Progenitor cell of endocrine pancreas (in vitro differentiated cells): ENCODE measurements at places on chromosomes 2 and 18. TPM values are rescaled to one million over a fixed set of nuclear protein-coding genes. Genes with fewer than 3 reads are reported as not detected.

DNA sequence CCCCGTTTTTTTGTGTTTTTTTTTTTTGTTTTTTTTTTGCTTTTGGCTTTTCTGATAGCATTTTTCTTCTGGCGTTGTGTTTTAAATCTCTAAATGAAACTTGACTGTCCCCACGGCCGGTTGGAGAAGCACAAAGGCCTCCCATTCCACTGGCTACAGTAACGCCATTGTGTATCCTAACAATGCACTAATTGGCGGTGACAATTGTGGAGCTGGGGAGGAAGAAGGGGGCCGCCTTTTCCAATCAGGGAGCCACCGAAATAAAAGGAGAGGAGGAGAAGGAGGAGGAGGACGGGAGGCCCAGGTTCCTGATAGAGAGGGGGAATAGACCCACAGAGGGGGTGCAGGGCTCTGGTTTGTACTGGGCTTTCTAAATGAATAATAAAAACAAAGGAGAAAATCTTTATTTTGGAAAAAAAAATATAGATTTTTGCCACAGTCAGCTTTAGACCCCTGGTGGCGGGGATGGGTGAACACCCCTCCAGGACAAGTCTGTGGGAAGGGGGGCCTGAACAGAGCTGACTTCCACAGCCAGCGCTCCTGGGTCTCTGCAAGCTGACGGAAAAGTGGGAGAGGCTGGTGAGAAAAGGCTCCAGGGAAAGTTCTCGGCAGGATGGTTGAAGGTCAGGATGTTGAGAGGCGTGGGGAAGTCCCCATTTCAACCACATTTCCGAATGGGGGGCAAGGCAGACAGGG lies 43.7 kb upstream of the FZD5 start:
- H3K4me1 ChIP-seq: peaks cover 49% of the 10 kb centered on the region
- no peaks in the 10 kb centered on the region for H3K27me3 ChIP-seq
- H3K4me3 ChIP-seq: no peak overlapping the region
- no peak for DNase-seq
- peak overlapping the region; percentile 94 for H3K27ac ChIP-seq

DNA sequence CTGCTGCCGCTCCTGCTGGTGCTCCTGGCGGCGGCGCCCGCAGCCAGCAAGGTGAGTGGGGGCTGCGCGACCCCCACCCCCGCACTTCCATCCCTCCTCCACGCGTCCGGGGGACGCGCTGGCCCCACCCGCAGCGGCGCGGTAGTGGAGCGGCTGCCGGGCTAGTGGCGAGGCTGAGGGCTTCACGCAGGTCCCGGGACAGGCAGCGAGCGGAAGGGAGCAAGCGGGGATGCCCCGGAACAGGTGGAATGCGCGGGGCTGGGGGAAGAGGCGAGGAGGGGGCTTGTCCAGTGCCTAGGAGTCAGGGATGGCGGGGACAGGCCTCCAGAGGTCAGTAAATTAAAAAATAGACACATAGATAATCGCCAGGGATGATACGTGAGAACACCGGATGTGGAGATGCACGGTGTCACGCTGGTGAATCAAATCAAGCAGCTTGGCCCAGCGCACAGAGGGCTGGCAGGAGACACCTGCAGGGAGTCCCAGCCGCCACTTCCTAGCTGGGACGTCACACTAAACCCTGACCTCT lies 403 bp downstream of the COL4A3 start:
- H3K27me3 ChIP-seq: peaks cover 68% of the 10 kb centered on the region
- no peak for DNase-seq
- H3K27ac ChIP-seq: no peak overlapping the region
- peaks cover 3% of the 10 kb centered on the region for H3K4me1 ChIP-seq

HNRNPA3 gene
- total RNA-seq: 334 and 339 TPM in 2 replicates

- DNase-seq: no peak
- H3K27me3 ChIP-seq: peaks cover 3% of the 10 kb centered on the region
- no peaks in the 10 kb centered on the region for H3K4me1 ChIP-seq
- H3K27ac ChIP-seq: no peak overlapping the region
- no peaks in the 10 kb centered on the region for H3K36me3 ChIP-seq
- no peak overlapping the region for H3K4me3 ChIP-seq
These were observed 62.8 kb upstream of the RNF152 start for GRCh38 chr18:61955644-61956043.

USP40 gene
- total RNA-seq: 36.9 and 38.3 TPM in 2 replicates

- no peak overlapping the region for H3K27ac ChIP-seq
- H3K4me3 ChIP-seq: no peak overlapping the region
- no peaks in the 10 kb centered on the region for H3K27me3 ChIP-seq
- no peak for DNase-seq
These were observed 427.7 kb upstream of the LYPD1 start for GRCh38 chr2:133097666-133098065.

GRCh38 chr18:58175786-58176176 lies 131.8 kb downstream of the NEDD4L start:
- no peak overlapping the region for H3K4me3 ChIP-seq
- peak overlapping the region; percentile 10 for H3K27ac ChIP-seq

DSG4 gene
- total RNA-seq: not detected in 2 replicates

- H3K27ac ChIP-seq: no peak overlapping the region
- H3K4me1 ChIP-seq: no peaks in the 10 kb centered on the region
- DNase-seq: no peak
- H3K36me3 ChIP-seq: peaks cover 6% of the 10 kb centered on the region
- H3K4me3 ChIP-seq: no peak overlapping the region
- H3K27me3 ChIP-seq: no peaks in the 10 kb centered on the region
These were observed 62.9 kb downstream of the POMC start for GRCh38 chr2:25105336-25106085.

- H3K4me1 ChIP-seq: peaks cover 2% of the 10 kb centered on the region
- no peak overlapping the region for H3K27ac ChIP-seq
- no peak overlapping the region for H3K4me3 ChIP-seq
- no peaks in the 10 kb centered on the region for H3K36me3 ChIP-seq
- no peaks in the 10 kb centered on the region for H3K27me3 ChIP-seq
These were observed 23.2 kb downstream of the FAM124B start for GRCh38 chr2:224378701-224379097.

GRCh38 chr18:44541781-44542180 lies 138.9 kb upstream of the SETBP1 start:
- DNase-seq: no peak
- H3K4me1 ChIP-seq: peaks cover 6% of the 10 kb centered on the region
- H3K27me3 ChIP-seq: no peaks in the 10 kb centered on the region

DNA sequence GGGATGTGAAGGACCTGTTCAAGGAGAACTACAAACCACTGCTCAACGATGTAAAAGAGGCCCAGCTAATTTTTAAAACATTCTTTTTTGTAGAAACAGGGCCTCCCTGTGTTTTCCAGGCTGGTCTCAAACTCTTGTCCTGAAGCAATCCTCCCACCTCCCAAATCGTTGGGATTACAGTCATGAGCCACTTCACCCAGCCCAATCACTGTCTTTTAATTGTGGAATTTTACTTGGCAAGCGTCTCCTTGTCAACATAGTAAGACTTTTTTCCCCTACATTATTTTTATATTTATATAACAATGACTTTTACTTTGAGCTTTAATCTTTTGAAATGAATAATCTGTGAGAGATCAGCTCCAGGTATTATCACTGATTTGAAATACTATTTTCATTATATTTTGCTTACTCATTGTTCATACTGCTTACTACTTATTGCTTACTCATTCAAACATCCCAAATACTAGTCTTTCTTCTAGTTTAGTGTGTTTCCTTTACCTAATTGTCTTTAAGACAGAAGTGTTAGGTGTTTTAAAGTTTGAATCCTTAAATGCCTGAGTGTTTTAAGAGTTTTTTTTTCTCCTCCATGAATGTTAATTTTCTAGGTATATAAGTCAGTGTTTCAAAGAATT lies 48.9 kb downstream of the PTPN4 start:
- peaks cover 39% of the 10 kb centered on the region for H3K36me3 ChIP-seq
- DNase-seq: no peak
- no peaks in the 10 kb centered on the region for H3K27me3 ChIP-seq
- H3K4me1 ChIP-seq: peaks cover 25% of the 10 kb centered on the region
- no peak overlapping the region for H3K27ac ChIP-seq

DNA sequence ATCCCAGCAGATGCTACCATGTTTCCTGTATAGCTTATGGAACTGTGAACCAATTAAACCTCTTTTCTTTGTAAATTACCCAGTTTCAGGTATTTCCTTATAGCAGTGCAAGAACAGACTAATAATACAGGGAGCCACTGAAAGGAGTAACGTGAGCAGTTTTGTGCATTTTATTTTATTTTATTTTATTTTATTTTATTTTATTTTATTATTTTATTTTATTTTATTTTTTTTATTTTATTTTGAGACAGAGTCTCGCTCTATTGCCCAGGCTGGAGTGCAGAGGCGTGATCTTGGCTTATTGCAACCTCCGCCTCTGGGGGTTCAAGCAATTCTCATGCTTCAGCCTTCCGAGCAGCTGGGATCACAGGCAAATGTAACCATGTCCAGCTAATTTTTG lies 156.3 kb upstream of the MSH6 start:
- H3K4me3 ChIP-seq: no peak overlapping the region
- no peaks in the 10 kb centered on the region for H3K27me3 ChIP-seq
- no peak overlapping the region for H3K27ac ChIP-seq
- no peaks in the 10 kb centered on the region for H3K4me1 ChIP-seq

DNA sequence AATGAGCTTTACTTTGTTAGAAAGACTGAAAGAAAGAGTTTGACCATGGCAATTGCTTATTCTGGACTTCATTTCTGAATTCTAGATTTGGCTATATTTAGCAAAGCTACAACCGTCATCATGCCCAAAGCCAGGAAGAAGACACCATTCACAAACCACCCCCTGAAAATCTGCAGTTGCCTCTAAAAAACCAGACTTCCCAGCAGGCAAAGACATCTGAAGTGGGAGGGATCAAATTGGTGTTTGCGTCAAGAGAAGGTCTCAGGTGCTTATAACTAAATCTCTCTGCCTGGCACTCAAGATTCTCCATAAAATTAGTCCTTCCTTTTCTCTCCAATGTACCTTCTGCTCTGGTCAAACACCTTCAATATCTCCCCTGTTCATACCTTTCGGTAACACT lies 5.6 kb downstream of the AAK1 start:
- H3K36me3 ChIP-seq: peaks cover 6% of the 10 kb centered on the region
- peaks cover 19% of the 10 kb centered on the region for H3K4me1 ChIP-seq
- DNase-seq: no peak
- H3K27me3 ChIP-seq: no peaks in the 10 kb centered on the region

TEX44 gene
- not detected in 2 replicates for total RNA-seq

DNA sequence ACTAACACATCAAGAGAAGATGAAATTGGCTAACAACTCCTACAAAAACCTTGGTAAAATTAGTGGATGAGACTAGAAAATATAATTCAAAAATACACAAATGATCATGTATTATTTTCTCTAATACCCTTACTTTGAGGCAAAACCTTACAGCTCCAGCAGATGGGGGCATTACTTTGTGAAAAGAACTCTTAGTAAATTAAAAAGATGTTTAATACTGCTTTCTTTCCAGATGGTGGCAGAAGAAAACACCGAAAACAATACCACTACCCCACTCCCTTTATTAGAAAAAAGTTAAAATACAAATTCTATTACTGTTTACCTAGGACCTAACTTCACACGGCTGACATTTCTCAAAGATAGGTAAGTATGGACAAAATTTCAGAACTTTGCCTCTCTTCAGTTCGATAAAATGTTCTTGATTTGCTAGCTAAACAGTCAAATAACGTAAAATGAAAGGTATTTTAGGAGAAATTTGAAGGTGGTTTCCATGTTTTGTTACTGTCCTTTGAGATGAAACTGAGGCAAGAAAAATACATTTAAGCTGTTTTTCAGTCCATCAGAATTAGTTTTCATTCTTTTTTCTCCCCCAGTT lies 30.6 kb downstream of the ORC4 start:
- peak overlapping the region; percentile 40 for H3K27ac ChIP-seq
- H3K4me1 ChIP-seq: peaks cover 9% of the 10 kb centered on the region
- no peak for DNase-seq

GRCh38 chr2:235934059-235934773 lies 234.0 kb downstream of the GBX2 start:
- peaks cover 19% of the 10 kb centered on the region for H3K36me3 ChIP-seq
- H3K27ac ChIP-seq: no peak overlapping the region
- no peaks in the 10 kb centered on the region for H3K27me3 ChIP-seq
- no peak for DNase-seq
- H3K4me1 ChIP-seq: no peaks in the 10 kb centered on the region

- no peaks in the 10 kb centered on the region for H3K36me3 ChIP-seq
- no peak for DNase-seq
- H3K27me3 ChIP-seq: no peaks in the 10 kb centered on the region
- H3K4me1 ChIP-seq: peaks cover 25% of the 10 kb centered on the region
- no peak overlapping the region for H3K4me3 ChIP-seq
These were observed 259.7 kb upstream of the STON1 start for GRCh38 chr2:48270209-48270608.

DNA sequence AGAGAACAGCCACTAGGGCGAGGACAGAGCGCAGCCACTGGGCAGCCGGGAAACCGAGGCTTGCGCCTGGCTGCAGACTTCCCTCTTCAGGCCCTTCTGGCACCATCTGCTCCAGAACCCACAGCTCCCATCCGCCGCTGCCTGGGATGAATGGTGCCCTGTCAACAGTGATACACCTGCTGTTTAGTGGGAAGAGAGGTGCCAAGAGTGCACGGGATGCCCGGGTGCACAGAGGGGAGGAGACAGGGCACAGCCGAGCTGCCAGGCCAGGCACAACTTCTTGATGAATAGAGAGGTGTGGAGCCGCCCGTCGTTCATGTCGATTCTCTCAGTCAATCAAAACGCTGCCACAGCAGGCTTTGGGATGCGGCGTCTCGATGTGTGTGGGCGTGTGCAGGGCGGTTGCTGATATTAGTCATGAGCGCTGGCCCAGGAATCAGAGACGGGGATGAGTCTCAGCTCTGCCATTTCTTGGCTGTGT lies 39.5 kb downstream of the RRM2 start:
- H3K27me3 ChIP-seq: no peaks in the 10 kb centered on the region
- peaks cover 3% of the 10 kb centered on the region for H3K4me1 ChIP-seq
- H3K27ac ChIP-seq: no peak overlapping the region
- no peak overlapping the region for H3K4me3 ChIP-seq

RAMP1 gene
- 90.1 and 105 TPM in 2 replicates for total RNA-seq

SERPINB3 gene
- not detected in 2 replicates for total RNA-seq

- no peak overlapping the region for H3K27ac ChIP-seq
- no peaks in the 10 kb centered on the region for H3K36me3 ChIP-seq
- H3K4me1 ChIP-seq: peaks cover 2% of the 10 kb centered on the region
- no peak for DNase-seq
These were observed 22.1 kb upstream of the TNS1 start for GRCh38 chr2:218024871-218025270.

- no peak overlapping the region for H3K27ac ChIP-seq
- H3K4me3 ChIP-seq: no peak overlapping the region
- H3K27me3 ChIP-seq: no peaks in the 10 kb centered on the region
- DNase-seq: no peak
These were observed 528 bp upstream of the PPP4R3B start for GRCh38 chr2:55618025-55618274.

DNA sequence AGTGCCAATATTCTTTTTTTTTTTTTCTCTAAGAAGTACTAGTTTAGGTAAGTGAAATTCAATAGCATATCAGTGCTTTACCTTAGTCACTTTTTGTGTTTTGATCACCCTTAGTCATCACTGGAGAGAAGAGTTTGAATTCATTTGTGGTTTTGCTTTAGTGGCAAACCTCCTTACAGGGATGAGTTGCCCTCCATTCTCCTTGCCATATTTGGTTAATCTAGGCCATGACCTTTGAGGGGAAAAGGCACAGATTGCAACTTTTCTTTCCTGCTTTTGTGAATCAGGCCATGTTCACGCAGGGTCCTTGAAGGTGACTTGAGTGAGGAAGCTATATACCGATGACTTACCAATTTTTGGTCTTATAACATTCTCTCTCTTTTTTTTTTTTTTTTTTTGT lies 34.4 kb downstream of the PLEKHA3 start:
- no peaks in the 10 kb centered on the region for H3K27me3 ChIP-seq
- no peak overlapping the region for H3K27ac ChIP-seq
- no peaks in the 10 kb centered on the region for H3K4me1 ChIP-seq
- H3K4me3 ChIP-seq: no peak overlapping the region
- DNase-seq: no peak

- no peak overlapping the region for H3K4me3 ChIP-seq
- no peak overlapping the region for H3K27ac ChIP-seq
- no peaks in the 10 kb centered on the region for H3K36me3 ChIP-seq
- no peak for DNase-seq
- H3K27me3 ChIP-seq: peaks cover 7% of the 10 kb centered on the region
- H3K4me1 ChIP-seq: no peaks in the 10 kb centered on the region
These were observed 3.4 kb downstream of the SERPINB2 start for GRCh38 chr18:63890950-63891304.
